ENCODE measurements at places on chromosomes 3 and 15.
A peak's percentile ranks its signal among the peaks of the same experiment; 100 is the strongest.

DNA sequence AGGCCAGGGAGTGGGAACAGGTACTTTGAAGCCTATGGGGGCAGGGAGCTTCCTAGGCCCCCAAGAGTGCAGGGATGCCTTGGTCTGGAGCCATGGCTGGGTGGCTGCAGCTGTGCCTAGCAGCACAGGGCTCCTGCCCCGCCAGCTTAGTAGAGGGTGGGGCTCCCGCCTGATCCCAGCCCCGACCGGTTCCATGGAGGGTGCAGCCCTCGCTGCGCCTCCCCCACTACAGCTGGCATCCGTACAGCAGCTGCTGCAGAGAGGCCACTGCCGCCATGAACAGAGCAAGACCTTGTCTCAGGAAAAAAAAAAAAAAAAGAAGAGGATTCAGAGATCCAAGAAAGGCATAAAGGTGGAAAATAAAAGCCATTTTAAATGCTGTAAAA, 277.2 kb downstream of the UBE2E2 start:
- no peak for DNase-seq

DNA sequence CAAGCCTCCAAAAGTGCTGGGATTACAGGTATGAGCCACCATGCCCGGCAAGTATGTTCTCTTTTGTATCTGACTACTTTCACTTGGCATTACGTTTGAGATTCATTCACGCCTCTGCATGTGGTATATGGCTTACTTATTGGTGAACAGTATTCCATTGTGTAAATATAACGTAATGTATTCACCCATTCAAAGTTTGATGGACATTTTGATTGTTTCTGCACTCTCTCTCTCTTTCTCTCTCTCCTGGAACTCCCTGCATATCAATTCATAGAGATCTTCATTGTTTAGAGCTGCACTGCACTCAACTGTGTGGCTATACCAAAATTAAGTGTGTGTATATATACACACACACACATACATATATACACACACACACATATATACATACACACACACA, 30.4 kb downstream of the SPPL2A start:
- no peak for DNase-seq

GRCh38 chr3:39638301-39638700, 170.8 kb downstream of the MOBP start:
- peak; percentile 82 for DNase-seq

DNA sequence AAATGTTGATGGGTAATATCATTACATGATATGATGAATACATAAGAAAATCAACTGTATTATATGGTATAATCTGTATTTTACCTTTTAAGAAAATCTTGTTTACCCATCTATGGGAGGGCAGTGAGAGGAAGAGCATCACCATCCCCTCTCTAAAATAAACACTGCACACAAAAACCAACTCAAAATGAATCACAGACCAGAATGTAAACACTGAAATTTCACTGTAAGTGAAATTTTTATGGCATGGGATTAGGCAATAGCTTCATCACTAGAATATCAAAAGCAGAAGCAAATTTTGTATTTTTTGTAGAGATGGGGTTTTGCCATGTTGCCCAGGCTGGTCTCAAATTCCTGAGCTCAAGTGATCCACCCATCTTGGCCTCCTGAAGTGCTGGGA, 26.2 kb downstream of the IFT80 start:
- no peak for DNase-seq

- no peak for DNase-seq
Measured at GRCh38 chr15:85749261-85750151, 45.2 kb downstream of the KLHL25 start.

- peak; percentile 83 for DNase-seq
Measured at GRCh38 chr3:132432639-132433038, 15.3 kb downstream of the DNAJC13 start.

DNA sequence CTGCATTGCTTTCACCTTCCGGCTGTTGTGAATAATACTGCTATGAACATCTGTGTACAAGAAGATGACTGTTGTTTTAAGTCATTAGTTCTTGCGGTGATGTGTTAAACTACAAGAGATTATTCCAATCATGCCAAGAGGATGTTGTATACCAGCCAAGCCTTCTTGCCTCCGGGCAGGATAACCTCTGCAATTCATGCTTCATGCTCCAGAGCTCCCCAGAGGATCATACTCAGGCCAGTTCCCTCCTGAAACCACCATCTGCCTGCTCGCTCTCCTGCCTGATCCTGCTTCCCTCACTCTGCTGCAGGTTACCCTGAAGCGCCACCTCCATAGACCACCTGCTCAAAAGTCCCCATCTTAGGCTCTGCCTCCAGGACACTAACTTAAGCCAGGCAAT, 187.1 kb upstream of the PROK2 start:
- no peak for DNase-seq

DNA sequence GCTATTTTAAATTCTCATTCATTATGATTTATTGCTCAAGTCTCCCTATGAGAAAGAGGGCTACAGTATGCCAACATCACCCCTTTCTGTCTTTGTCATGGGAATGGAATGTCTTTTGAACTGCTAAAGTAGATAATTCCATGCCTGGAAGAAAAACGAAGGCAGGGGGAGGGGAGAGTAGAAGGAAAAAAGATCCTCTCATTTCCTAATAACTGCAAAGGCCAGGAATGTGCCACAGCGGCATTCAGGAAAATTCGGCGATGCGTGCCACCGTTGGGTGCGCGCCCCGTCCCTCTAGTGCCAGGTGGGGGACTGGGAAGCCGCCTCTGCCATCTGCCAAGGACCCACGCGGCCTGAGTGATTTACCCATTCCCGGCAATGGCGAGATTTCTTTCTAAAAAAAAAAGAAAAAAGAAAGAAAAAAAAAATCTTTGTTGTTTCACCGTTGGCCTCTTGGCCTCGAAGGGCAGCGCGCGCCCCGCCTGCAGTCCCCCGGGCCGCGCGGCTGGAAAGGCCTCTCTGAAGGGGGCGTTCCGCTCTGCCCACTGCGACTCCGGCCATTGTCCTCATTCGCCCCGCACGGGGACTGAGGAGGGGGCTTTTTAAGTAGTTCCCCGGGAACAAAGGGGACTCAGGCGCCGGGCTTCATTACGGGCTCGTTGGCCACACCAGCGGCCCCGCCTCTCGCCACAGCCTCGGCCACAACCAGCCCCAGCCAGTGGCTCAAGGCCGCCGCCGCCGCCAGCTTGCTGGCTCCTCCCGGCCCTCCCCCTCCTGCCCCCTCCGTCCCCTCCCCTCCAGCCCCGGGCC, 54.5 kb downstream of the CPN2 start:
- DNase-seq = no peak

- DNase-seq = no peak
Measured at GRCh38 chr3:117793622-117794265, 1084.2 kb downstream of the TUSC7 start.

DNA sequence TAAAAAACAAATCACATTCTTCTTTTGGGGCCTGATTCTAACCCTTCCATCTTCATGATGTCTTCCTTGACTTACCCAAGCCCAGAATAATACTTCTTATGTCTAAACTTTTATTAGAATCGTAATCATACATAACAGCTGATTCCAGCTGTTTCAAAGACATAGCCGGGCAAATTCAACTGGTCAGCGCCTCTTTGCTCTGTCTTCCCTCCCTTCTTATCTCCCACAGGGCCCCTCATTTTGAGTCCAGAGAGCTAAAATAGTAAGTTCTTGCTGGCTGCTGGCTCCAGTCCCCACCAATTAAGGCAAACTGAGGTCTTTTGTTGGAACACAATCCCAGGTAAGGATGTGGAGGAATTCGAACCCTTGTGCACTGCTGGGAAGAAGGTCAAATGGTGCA, 108.6 kb downstream of the ADCY5 start:
- no peak for DNase-seq

DNA sequence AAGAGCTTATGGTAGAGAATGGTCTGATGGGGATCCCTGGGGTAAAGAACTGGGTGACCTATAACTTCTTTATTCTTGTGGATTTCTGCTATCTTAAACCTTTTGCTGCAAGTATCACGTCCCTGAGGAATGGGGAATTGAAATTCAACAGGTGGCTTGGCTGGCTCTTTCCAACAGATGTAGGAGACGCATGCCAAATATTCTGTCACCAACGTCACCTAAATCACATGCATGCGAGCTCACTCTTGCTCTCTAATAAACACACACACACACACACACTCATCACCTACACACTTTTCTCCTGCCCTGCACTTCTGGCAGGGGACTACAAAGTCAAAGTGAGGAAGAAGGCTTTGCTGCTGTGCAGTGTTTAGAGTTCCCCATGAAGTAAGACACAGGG, 145.8 kb upstream of the NECTIN3 start:
- DNase-seq = no peak

DNA sequence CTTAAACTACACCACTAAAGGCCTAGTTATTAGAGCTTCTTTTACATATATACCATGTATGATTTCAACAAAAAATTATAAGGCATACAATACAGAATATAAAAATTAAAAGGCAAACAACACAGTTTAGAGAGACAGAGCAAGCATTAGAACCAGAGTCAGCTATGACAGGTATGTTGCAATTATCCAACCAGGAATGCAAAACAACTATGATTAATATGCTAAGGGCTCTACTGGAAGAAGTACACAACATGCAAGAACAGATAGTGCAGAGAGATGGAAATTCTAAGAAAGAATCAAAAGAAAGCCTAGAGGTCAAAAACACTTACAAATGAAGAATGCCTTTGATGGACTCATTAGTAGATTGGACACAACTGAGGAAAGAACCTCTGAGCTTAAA, 39.6 kb downstream of the CCDC54 start:
- no peak for DNase-seq

DNA sequence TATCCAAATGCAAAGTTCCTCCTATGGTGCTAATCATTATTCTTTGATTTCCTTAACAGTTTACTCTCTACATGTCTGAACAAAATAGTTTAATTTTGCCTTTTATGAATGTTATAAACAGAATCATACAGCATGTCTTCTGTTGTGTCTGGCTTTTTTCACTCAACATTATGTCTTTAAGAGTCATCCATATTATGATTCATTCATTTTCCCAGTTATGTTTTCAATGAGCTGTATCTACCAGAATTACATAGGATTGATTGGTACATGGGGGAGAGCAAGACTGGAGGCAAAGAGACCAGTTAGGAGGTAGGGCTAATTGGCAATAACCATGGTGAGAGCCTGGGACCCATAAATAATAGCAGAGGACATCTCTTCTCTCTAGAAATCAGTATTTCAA, 16.6 kb upstream of the RAP2B start:
- DNase-seq = no peak

GRCh38 chr3:81749265-81749664, 12.2 kb downstream of the GBE1 start:
- no peak for DNase-seq

- DNase-seq = no peak
Measured at GRCh38 chr3:47859956-47860605, 57.1 kb downstream of the DHX30 start.

- DNase-seq = no peak
Measured at GRCh38 chr3:110253794-110254193, 817.8 kb upstream of the NECTIN3 start.

DNA sequence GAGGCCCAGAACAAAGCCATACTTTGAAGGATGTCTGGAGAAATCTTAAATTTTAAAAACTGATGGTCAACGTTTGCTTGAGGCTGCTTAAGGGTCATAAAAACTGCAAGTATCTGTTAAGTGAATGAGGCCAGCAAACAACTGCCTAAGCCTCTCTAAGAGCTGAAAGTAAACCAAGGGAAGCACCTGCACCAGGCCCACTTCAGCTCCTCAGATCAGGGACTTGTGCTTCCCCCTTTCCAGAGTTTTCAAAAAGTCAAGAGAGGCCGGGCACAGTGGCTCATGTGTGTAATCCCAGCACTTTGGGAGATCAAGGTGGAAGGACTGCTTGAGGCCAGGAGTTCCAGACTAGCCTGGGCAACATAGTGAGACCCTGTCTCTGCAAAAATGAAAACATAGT, 9.1 kb downstream of the FBXL22 start:
- DNase-seq = no peak

GRCh38 chr3:119639494-119640350, 20.7 kb downstream of the POPDC2 start:
- no peak for DNase-seq

DNA sequence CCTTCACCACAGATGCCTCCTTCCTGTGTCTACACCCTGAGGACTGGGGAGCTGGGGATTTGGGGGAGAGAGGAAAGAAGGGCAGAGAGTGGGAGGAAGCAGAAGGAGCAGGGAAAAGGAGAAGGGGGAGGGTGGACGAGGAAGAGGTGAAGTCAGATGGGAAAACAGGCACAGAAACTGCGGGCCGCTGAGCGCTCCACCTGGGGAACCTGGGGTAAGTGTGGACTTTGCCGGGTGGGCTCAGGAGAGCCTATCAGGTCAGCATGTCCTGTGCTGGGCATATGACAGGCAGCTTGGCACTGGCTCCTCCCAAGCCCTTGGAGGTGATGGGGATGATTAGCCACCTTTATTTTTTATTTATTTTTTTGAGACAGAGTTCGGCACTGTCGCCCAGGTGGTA, 62.6 kb downstream of the CORO2B start:
- DNase-seq = no peak

DNA sequence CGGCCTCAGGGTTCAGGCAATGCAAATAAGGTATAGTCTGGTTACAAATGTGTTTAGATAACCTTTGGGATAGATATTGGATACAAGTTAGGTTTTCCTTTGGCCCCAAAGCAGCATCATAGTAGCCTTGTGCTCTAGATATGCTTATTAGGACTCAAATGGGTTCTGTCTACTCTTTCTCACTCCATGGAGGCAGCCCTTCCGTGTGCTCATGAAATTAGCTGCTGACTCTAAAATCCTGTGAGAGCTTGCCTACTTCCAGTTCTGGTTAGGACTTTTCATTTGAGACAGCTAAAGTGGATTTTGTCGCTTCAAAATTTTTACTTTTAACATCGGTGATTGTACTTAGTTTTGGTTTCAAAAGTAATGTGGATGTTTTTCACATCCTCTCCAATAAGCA, 1.6 kb downstream of the CDV3 start:
- peak; percentile 31 for DNase-seq

- peak; percentile 32 for DNase-seq
Measured at GRCh38 chr15:76346669-76347481, 10.3 kb downstream of the ISL2 start.

- DNase-seq = no peak
Measured at GRCh38 chr15:69443032-69443611, 9.5 kb upstream of the RPLP1 start.

DNA sequence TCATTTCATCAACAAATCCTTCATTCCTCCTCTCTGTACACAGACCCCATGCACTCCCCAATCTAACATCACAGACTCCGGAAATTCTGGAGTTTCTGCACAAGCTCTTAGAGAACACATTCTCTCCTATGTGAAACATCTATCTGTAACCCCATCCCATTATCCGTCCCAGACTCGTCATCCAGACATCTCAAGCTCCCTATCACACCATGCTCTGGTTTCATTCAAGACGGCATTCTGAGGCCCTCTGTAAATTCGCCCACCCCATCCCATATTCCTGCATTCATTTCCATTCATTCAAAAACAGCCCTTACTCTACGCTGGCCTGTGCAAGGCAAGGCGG, 575 bp downstream of the LEO1 start:
- DNase-seq = no peak

GRCh38 chr15:60685346-60685937, 206.5 kb upstream of the ICE2 start:
- DNase-seq = no peak

DNA sequence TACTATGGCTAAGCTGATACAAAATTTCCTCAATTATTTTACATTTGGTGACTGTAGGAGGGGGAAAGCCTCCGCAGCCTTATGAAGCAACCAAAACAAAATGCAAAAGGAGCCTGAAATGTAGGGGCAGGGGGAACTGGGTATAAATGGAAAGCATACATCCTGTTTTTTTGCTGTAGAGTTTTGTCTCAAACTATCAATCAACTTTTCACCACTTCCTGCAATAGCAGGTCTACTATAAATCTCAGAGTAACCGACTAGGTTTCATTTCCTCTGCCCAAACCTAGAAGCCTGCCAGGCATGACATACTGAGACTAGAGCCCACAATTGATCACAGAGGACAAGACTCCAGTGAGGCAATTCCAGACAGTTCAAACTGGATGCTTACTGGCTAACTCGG, 91.3 kb downstream of the SHQ1 start:
- peak; percentile 30 for DNase-seq

All from hematopoietic multipotent progenitor cell treated with erythropoietin and hydrocortisone succinate and interleukin-3 and kit ligand, for 6 days (in vitro differentiated cells).